ENCODE measurements at places on chromosomes 6 and 20. TPM values are rescaled to one million over a fixed set of nuclear protein-coding genes. Genes with fewer than 3 reads are reported as not detected.

PRL gene
- total RNA-seq: not detected

BPHL gene
- total RNA-seq: 16.8 TPM

COL20A1 gene
- not detected for total RNA-seq

LY6G6D gene
- total RNA-seq: not detected

GGTLC1 gene
- not detected for total RNA-seq

CYP21A2 gene
- not detected for total RNA-seq

SLC22A2 gene
- total RNA-seq: not detected

SMLR1 gene
- not detected for total RNA-seq

MRAP2 gene
- not detected for total RNA-seq

FAM162B gene
- not detected for total RNA-seq

MUC21 gene
- total RNA-seq: not detected

GRCh38 chr6:19558201-19558600 lies 279.0 kb upstream of the ID4 start:
- no peak for DNase-seq

DNA sequence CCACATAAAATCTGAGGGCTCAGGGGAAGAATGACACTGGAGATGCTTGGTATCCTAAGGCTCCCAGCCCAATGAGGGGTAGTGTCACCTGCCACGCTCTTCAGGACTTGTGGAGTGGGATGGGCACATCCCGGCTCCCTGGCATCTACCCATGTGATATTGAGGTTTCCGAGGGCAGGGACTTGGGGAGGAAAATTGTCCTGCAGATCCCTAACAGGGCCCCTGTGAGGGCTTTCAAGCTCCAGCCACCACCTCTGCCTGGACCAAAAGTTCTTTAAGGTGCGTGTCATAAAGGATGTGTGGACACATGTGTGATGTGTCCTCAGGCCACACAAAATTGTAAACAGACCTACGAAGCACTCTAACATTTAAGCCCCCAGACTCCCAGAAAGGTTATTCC lies 2.5 kb downstream of the SCML4 start:
- no peak for DNase-seq

- DNase-seq: no peak
Measured at GRCh38 chr20:57698867-57699275, 10.9 kb downstream of the PMEPA1 start.

DNA sequence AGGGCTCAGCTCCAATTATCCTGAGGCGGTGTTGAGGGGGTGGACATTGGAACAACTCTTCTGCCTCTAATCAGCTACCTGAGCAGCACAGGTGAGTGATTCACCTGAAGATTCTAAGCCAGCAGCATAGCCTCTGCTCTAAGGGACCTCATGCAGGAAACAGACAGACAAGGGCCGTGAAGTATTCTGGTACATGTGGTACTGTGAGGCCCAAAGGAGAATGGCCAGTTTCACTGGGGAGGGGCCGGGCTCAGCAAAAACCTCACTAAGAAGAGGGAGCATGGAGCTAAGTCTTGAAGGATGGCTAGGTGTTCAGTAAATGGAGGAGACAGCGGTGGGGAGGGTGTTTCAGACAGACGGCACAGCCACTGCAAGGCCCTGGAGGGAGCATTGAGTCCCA lies 58.5 kb upstream of the CCDC167 start:
- DNase-seq: no peak

- no peak for DNase-seq
Measured at GRCh38 chr6:85684809-85685171, 42.1 kb upstream of the SYNCRIP start.

DNA sequence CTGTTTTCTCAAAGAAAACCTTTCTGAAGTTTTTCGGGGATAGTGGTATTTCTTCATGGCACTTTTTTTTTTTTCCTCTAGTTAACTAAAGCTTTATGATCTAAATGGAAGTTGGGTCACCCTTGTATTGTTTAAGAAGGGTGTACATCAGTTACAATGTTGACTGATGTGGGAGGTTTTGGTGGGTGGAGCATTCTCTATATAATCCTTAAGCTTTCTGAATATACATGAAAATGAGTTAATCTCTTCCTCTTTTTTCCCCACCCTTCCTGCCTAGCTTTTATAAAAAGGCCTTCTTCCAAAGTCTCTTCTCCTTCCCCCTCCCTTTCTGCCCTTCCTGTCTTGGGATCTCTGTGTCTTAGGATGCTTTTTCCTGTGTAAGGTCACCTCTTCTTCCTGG lies 47.2 kb downstream of the DHX35 start:
- no peak for DNase-seq

GRCh38 chr6:158016571-158017383 lies 35.1 kb downstream of the SYNJ2 start:
- no peak for DNase-seq

DNA sequence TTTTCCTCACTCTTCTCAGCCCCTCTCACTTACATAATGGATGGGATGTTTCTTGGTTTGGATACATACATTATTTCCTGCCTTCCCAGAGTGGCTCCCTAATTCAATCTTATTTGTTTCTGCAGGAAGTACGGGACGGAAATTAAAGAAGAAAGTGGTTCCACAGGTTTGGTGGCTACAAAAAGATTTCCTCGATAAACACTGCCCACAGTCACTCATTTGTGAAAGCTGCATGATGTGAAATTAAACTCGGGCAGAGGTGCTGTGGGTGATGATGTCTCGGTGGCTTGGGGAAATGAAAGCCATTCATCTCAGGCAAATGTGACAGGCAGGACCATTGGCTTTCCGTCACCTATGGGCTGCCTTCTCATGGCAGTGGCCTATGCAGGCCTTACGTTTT lies 119.5 kb upstream of the KCNG1 start:
- no peak for DNase-seq

DNA sequence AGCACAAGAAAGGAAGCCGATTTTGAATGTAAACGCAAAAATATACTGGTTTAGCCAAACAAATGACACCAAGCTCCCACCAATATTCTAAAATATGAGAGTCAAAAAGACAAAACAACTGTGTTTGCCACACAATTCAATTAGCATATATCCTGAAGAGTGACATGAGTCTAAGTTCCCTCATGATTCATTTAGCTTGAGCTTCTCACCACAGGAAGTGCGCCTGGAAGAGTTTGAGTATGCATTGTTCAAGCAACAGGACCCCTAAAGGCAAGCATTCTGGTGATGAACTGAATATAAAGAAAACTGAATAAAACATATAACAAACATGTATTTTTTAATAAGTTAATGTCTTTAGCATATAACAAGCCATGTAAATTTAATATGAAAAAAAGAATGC lies 115.2 kb upstream of the RUNX2 start:
- no peak for DNase-seq

GRCh38 chr20:18224968-18225568 lies 63.3 kb upstream of the ZNF133 start:
- DNase-seq: peak; percentile 84

GRCh38 chr6:53464927-53465460 lies 79.9 kb downstream of the GCLC start:
- no peak for DNase-seq

DNA sequence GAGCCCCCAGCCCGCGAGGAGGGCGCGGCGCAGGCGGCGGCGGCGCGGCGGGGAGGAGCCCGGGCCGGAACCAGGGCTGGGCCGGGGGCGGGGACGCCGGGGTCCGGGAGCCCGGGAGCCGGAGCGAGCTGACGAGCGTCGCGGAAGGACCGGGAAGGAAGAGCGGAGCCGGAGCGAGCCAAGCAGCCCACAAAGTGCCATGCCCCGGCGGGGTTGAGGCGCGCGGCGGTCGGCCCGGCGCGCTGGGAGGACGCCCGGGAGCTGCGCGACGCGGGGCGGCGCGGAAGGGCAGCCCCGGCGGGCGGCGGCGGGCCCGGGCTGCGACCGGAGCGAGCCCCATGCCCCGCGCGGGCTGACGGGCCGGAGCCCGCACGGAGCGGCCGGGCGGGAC lies 289 bp downstream of the FOXP4 start:
- DNase-seq: no peak

DNA sequence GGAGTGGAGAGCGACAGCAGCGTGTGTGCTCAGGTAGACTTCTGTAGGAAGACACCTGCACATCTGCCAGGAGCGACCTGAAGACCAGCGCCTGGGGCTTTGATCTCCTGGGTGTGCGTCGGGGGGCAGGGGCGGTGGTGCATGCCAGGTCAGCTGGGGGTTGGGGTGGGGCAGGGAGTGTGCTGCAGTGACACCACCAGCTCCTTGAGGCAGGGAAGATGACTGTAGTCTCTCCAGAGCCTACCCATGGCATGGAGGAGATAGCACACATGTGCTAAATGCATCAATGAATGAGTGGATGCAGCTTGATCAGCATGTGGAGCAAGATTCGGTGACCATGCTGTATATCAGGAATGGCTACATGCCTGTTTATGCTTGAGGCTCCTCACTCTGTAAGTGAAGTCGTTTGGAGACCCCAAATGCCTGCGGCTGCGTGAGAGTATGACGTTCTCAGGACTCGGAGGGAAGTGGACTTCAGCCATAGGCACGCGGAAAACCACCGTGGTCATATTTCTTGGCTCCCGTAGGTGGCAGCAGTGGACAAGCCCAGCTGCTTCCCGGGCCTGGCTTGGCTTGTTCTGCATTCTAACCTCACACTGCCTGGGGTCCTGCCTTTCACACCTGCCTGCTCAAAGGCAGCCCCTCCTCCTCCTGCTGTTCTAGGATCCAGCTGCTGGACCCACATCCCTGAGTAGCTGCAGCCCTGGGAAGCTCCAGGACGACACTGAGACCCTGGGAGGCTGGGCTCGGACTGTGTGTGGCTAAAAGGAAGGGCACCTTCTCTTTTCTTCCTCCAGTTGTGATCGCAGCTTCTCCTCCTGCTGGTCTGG lies 39.4 kb upstream of the KCNK16 start:
- DNase-seq: peak; percentile 42

GRCh38 chr6:42694586-42694985 lies 27.8 kb downstream of the PRPH2 start:
- DNase-seq: peak; percentile 72

- DNase-seq: no peak
Measured at GRCh38 chr6:72976484-72976883, 248.8 kb downstream of the KHDC1L start.

GRCh38 chr6:77037439-77037838 lies 425.9 kb downstream of the HTR1B start:
- DNase-seq: no peak

DNA sequence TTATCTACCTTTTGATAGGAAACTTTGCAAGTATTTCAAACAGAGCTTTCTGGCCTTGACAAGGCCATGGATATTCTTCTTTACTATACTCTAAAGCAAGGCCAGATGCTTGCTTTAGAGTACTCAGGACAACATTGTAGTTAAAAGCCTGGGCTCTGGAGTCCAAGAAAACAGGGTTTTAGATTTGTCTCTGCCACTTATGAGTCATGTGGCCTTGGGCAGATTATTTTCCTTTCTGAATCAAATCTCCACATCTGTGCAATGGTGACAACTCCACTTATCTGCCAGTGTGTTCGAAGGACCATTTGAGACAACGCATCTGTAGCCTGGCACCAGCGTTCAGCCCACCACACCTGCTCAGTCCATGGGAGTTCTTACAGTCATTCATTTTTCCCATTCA lies 265.9 kb upstream of the RIN2 start:
- DNase-seq: no peak

DNA sequence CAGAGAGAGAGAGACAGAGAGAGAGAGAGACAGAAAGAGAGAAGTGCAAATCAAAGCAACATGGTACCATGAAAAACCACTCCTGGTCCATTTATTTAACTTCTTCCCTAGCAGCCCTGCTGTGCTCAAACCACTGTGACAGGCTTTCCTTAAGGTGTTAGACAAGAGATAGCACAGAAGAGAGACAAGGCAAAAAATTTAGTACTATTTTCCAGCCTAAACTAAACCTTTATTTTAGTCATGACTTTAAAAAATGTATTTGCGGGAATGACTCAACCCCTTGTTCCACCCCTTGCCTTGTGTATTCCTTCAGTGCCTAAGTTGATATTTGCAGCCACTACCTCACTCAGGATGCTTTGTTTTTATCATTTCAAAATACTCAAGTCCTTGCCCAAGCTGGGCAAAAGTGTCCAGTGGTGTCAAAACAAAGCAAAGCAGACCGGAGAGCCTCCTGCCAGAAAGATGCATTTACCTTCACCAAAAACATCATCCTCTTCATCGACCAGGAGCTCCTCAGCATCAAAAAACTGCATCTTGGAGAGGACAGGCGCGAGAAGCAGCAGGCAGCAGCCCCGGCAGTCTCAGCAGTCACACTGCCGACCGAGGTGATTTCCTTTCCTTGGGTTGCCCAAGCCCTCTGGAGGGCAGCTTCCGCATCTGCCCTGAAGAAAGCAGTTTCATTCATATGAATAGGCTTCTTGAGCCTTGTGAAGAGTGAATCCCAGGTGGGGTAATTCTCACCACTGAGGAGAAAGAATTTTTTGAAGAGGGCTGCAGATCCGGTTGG lies at the start of gene RIPOR2:
Gene RIPOR2, minus strand, starts transcription at position 595 of the 787 bp plus-strand sequence. Its CDS starts 62 bp downstream, at position 533.
- no peak for DNase-seq

- DNase-seq: no peak
Measured at GRCh38 chr6:91926827-91927226, 1340.0 kb upstream of the MAP3K7 start.

GRCh38 chr6:85041376-85041775 lies 277.0 kb upstream of the TBX18 start:
- no peak for DNase-seq

GRCh38 chr6:128350416-128351254 lies 169.8 kb downstream of the PTPRK start:
- no peak for DNase-seq

DNA sequence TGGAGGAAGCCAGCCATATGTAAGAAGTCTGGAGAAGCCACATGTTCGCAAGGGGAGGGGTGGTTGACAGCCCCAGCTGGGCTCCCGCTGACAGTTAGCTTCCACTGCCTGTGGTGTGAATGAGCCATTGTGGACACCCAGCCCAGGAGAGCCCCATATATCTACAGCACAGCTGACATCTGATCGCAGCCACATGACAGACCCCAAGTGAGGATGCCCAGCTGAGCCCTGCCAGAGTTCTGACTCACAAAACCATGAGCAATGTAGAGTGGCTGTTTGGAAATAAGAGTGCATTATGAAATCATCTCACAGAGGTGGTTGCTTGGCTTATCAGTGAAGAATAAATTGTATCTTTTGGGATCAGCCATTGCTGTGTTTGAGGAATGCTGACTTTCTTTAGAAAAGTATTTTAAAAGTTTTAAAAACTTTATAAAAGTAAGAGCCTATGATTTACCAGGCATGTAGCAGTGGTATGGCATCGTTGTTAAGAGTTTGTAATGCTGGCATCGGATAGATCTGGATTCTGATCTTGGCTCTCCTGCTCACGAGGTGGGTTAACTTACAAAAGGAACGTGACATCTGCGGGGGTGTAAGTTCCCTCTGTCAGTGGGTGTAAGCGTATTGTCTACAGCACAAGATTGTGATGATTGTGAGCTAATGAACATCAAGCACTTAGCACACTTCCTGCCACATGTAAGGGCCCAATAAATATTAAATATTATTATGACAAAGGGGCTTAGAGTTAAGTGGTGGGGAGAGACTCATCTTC lies 24.1 kb downstream of the CFAP61 start:
- DNase-seq: no peak

Data from SJSA1 (cell line).